Stimulated activated CD4-positive, alpha-beta T cell treated with anti-CD3 and anti-CD28 coated beads, Interleukin-12 subunit alpha, Interleukin-12 subunit beta, amount 100 ng/mL, for 4 hours (primary cell): ENCODE measurements at places on chromosomes 7 and 10.

DNA sequence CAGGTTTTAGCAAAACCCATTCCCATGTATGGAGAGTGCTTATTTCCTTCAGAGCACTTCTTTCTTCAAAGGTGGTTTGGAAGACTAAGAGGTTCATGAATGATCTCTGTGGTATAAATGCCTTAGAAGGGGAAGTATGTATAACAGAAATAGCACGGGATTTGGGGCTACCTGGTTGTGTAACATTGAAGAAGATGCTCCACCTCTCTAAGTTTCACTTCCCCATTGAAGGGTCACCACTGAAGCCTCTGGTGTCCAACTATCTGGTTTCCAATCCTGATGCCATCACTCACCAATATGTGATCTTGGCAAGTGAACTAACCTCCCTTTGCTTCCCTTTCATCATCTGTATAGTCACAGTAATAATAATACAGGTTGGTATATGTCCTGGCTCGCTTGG is 37.2 kb downstream of the CYCS start:
- DNase-seq: no peak

DNA sequence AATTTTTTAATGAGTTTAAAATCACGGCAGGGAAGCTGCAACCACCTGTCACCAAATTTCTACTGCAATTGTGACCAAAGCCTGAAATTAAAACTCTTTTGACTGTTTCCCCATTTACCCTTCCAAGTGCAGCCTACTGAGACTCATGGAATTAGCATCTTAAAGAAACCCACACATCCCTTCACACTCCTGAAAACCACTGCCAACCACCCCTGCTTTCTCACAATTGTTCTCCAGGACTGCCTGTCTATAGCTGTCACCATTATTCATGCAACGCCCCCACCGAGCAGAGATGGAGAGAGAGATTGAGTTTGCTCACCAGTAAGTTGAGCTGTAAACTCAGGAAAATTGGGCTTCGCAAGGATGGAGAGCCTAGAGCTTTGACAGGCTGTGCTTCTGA is 383.8 kb upstream of the SORCS1 start:
- DNase-seq: no peak

DNA sequence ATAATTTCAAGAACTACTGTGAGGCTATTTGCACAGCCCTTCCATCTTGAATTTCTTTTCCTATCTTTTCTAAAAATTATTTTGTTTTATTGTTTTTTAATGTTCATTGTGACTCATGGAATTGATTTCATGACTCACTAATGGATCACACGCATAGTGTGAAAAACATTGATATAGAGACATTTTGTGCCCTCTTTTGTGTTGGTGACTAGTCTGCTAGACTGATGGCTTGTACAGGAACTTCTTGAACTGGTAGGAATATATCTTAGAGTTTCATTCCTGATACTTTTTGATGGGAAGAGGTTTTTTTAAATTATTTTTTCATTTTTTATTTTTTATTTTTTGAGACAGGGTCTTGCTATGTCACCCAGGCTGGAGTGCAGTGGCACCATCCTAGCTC is 12.6 kb upstream of the NOC3L start:
- no peak for DNase-seq

GRCh38 chr7:116252249-116252648 is 41.9 kb downstream of the TES start:
- DNase-seq: no peak

DNA sequence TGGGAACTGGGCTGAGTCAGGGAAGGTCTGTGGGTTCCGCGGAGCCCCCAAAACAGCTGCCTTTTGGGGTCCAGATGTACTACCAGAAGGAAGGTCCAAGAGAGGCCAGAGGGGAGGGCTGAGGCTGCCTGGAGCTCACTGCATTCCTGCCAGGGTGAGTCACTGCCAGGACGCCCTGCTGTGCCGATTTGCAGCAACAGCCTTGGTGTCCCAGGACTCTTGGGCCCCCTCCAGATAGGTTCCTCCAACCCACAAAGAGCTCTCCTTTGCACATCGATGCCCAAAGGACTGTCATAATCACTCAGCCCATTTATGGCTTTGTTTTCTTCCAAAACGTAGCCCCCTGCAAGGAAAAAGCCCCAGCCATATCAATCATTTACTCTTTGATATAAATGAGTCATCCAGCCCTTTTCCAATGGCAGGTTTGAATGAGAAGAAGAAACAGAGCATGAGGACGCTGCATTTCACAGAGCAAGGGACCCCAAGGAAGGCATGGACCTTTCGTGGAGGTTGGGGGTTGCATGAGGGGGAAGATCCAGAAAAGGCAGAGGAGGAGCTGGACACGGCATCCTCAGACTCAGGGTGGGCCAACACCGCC is 32.2 kb upstream of the COL13A1 start:
- DNase-seq: no peak
